EL (cell line): ENCODE measurements at places on chromosomes 7 and 10.
A peak's percentile ranks its signal among the peaks of the same experiment; 100 is the strongest.

GRCh38 chr10:119496273-119496672, 46.2 kb downstream of the RGS10 start:
- DNase-seq: no peak

DNA sequence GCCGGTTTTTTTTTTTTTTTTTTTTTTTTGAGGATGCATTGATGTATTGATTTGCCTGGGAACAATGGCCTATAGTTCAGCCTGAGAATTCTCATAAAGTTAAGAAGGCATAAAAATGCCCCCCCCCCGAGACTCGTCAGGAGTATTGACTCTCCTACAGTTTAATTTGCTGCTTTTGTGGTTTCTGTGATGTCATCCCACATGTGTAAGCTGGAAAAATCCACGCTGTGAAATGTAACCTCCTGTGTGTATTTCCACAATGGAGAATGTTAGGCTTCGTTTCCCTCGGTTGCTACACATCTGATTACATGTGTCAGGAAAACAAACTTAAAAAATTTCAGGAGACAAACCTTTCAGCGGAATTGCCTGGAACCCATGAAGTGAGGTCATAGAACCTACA, 117.9 kb downstream of the FANK1 start:
- DNase-seq: peak; percentile 63

- peak; percentile 34 for DNase-seq
These were observed 35.9 kb upstream of the HDAC9 start for GRCh38 chr7:18459484-18460245.

DNA sequence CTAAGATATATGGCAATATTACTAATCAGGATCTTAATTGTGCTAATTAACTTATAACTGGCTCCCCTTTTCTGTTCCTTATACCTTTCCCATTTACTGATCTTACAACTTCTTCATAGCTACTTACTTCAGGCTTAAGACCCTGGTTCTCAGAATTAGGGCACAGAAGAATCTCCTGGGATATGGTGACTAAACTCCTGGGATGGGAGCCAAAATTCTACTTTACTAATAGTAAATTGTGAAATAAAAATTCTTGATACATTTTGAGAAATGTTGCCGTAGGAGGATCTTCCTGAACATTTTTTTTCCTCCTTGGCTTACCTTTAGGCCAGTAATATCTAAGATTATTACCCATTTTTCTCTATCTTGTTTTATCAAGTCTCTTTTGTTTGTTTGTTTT, 309.5 kb downstream of the ATRNL1 start:
- peak; percentile 51 for DNase-seq

- no peak for DNase-seq
These were observed 130.7 kb upstream of the KMT2E start for GRCh38 chr7:104883248-104883717.

GRCh38 chr7:116451957-116452729, 47.4 kb upstream of the CAV2 start:
- no peak for DNase-seq

DNA sequence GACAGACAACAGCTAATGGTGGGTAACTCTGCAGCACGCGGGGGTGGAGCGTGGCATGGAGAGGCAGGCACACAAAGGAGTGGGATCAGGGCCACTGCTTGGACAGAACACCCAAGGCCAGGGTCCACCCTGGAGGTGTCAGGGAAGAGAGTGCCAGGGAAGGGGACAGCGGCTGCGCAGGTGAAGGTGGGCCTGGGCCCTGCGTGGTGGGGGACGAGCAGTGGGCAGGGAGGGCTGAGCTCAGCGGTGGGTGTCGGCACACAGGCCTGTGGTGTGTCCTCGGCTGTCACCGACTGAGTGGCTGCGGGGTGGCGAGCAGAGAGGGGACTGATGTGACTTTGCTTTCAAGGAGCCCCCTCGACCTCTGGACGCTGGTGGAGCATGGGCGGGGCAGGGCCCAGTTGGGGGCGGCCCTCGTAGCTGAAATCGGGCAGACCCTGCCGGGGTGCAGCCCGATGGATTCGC, 8.4 kb upstream of the SCART1 start:
- no peak for DNase-seq

DNA sequence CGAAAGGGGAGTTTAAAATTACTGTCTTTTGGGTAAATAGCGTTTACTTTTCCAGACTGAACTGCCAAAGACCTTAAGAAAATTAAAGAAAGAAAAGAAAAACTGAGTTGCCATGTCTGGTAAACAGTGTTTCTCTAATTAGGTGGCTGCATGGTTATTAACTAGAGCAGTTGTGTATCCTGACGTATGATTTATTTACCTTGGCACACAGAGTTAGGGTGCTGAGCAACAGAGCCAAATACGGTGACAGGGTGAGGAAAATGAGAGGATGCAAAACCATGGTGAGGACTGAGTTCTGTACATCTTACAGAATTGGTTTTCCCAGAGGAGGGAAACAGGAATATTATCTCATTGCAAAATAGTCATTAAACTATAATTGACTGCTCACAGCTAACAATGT, 546.4 kb upstream of the FZD8 start:
- no peak for DNase-seq

DNA sequence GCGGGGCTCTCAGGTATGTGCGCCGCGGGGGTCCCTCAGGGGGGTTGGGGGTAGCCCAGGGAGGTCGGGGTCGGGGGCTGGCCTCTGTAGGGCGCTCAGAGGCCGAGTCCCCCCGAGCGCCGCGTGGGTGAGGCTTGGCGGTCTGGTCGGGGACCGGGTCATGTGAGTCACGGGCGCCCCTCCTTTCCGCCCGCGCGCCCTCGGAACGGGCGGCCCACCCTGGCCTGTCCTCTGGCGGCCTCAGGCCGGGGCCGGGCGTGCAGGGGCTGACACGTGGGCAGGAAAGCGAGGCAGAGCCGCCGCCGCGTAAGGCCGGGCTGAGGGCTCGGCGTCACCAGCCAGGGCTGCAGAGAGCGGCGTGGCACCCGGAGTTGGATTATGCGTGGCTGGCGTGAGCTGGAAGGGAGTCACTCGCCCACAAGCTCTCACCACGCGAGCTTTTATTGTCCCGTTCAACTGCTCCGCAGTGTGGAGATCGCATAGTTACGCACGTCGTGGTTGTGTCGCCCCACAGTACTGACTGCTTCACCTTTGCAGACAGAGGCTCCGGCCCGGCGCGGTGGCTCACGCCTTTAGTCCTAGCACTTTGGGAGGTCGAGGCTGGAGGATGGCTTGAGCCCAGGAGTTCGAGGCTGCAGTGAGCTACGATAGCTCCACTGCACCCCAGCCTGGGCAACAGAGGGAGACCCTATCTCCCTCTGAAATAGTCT, 385 bp downstream of the SHLD2 start:
- DNase-seq: peak; percentile 87

GRCh38 chr10:83164156-83164555, 975.2 kb upstream of the GHITM start:
- no peak for DNase-seq

DNA sequence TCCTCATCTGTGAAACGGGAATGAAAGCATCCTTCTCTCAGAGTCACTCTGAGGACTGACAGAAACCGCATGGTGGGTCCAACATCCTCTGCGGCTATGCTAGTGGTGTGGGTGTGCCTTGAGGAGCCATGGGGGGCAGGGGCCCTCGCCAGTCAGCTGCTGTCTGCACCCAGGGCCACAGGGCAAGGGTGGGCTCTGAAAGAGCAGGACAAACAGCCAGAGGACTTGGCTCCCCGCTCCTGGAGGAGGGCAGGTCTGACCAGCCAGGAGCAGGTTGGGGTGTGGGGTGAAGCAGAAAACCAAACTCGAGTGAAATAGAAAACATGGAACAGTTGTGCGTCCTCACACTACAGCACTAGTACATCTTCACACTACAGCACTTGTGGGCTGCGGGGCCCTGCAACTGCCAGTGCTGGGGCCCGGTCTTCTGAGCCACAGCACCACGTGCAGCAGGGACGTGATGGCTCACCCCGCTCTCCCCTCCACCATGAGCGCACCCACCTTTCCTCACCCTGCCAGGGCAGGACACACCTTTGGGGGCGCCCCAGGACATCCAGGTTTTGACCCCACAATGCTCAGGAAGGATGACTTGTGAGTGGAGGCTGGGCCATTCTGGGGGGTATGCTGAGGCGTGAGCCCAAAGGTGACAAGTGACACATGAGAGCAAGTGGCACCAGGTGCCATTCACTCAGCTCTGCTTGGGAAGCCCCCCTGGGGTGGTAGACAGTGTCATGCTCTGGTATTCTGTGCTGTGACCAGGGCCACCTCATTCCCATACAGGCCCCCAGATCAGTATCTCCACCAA, 96.1 kb upstream of the RET start:
- no peak for DNase-seq
